NCI-H446 treated with DMSO at 0.1 percent for 48 hours (cell line): ENCODE measurements at places on chromosomes 11 and 22.
A peak's percentile ranks its signal among the peaks of the same experiment; 100 is the strongest.

DNA sequence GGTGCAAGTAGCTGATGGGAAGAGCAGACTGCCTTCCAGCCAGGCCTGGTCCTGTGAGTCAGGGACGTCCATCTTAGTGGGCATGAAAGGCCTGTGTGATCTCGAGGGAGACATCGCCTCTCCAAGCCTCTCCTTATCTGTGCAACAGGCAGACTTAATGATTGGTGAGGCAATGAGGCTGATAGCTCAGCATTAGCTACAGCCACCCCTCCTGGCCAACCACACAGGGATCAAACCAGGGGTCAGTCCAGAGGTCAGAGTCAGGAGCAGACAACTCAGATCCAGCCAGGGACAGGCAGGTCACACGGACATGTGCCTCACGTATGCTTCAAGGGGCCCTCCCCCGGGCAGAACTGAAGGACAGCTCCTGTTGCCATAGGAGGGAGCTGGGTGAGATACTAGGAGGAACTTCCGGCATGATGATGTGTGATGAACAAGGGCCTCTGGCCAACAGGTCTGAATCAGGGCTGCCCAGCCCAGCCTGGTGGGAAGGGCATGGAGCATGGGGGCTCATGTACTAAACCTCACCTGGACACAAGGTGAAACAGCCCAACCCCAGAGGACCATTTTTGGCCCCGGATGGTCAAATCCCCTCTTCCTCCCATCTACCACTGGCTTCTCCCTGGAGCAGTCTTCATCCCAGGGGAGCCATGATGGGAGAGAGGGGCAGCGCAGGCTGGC lies 2.8 kb upstream of the APOC3 start:
- no peak for DNase-seq

- no peak for DNase-seq
Measured at GRCh38 chr11:96061730-96062129, 137.8 kb upstream of the MTMR2 start.

DNA sequence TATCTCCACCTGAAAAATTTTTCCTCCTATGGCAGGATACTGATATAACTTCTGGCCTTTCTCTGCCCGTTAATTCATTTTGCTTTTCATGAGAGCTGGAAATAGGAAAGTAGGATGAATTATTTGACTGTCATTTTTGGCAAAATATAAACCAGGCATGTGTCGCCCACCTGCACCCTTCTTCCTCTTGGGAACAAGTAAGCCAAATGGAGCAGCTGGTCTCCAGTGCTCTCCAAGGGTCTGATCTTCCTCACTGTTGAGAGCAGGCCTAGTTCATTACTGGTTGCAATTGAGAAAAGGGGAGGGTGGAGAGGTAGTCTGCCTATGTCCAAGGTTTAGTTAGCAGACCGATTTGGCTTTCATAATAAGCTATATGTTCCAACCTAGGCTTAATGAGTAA lies 582.2 kb downstream of the DLG2 start:
- peak; percentile 62 for DNase-seq

DNA sequence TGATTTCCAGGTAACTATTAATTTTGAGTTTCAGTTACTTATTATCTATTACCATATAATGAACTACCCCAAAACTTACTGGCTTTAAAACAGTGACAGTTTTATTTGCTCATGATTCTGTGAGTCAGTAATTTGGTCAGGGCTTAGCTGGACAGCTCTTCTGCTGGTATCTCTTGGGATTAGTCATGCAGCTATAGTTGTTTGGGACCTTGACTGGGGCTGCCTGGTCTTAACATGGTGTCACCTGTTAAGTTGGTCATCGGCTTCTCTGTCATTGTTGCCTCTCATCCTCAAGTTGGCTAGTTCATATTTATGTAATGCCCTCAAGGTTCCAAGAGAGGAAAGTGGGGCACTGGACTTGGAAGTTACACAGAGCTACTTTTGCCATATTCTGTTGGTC lies 177.5 kb downstream of the TMEM135 start:
- DNase-seq = no peak
